Smooth muscle cell of trachea (primary cell): ENCODE measurements at places on chromosomes 5 and 9. TPM values are rescaled to one million over a fixed set of nuclear protein-coding genes. Genes with fewer than 3 reads are reported as not detected.

The CCL27 gene
- 0.15 and 0.17 TPM in 2 replicates for total RNA-seq

The HSPB3 gene
- 0.33 TPM in 1 of 2 replicates, not detected in the other for total RNA-seq

The GPR151 gene
- not detected in 2 replicates for total RNA-seq

The MUSK gene
- 1.7 and 1.9 TPM in 2 replicates for total RNA-seq

The NOXA1 gene
- 0.73 and 1.7 TPM in 2 replicates for total RNA-seq

The PCDHB14 gene
- total RNA-seq = 0.15 and 1.2 TPM in 2 replicates

The MXD3 gene
- total RNA-seq = 3.0 and 30.5 TPM in 2 replicates
